Fibroblast of skin of left quadriceps (primary cell): ENCODE measurements at places on chromosomes 6 and 20.
A peak's percentile ranks its signal among the peaks of the same experiment; 100 is the strongest.

- DNase-seq: no peak
Measured at GRCh38 chr20:49636447-49636846, 68.5 kb upstream of the PTGIS start.

- no peak for DNase-seq
Measured at GRCh38 chr6:127206531-127207095, 60.1 kb upstream of the RNF146 start.

DNA sequence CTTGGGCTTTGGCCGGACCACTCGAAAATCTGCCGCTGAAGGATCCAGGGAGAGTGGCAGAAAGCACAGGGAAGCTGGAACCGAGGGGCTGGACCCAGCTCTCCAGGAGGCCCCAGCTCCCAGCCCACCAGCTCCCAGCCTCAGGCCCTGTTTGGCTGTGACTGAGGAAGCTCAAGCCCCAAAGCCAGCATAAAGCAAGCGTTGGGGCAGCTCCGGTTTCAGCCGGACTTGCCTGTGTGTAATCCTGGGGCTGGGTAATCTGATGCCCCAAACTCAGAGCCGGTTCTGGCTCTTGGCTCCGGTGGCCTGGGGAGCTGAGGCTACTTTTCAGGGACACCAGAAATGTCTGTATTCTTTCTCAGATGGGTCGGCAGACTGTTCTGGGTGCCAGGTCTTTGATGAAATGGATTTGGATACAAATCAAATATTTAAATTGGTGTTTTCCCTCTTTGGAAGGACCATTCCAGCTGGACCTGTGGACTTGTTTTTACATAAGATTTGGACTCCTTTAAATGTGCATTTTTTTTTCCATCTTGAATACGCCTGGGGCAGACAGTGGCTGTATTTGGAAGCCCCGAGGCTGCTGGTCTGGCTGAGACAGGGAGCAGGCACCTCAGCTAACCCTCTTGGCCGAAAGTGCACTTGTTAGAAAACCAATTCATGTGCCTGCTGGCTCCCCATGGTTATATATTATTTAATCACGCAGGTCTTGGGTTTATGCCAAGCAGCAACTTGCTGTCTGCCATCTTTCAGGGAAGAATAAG lies 29.7 kb downstream of the RPP40 start:
- DNase-seq: peak; percentile 17

DNA sequence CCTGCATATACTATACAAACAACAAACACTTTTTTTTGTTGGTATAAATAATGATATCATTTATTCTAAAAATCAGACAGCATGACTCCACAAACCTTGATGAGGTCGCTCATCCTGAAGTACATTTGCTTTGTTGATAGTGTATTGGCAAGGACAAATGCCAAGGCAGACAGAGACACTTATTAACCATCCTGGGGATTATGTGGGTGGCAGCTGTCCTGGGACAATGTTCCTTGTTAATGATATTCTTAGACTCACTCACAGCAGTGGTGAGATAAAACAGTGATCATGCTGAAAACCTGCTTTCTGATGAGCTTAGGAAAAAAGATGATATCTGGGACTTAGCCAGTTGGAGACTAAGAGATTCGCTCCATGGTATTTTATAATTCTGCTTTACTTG lies 85.4 kb upstream of the OGFRL1 start:
- DNase-seq: no peak

DNA sequence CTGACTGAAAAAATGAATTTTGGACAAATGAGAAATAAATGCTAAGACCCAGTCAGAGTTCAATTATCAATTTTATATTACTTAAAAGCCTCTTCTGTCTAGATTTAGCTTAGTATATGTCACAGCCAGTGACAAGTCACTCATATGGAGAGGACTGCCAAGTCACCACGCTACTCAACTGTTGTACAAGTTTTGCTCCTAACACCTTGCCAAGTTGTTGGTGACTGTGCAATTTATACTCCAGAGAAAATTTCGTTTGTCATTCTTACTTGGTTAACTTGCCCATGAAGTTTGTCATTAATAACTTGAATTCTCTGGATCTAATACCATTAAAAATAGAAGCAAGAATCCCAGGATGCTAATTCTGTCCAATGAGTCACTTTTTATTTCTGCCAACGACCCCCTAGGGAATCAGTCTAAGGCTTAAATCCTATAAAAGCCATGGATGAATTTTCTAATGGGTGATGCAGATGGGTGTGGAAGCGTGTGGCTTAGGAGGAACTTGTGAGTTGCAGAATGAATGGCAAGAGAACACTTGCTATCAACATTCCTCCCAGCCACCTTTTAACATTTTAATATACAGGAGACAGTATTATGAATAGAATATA lies 30.4 kb upstream of the FBXO30 start:
- DNase-seq: no peak

DNA sequence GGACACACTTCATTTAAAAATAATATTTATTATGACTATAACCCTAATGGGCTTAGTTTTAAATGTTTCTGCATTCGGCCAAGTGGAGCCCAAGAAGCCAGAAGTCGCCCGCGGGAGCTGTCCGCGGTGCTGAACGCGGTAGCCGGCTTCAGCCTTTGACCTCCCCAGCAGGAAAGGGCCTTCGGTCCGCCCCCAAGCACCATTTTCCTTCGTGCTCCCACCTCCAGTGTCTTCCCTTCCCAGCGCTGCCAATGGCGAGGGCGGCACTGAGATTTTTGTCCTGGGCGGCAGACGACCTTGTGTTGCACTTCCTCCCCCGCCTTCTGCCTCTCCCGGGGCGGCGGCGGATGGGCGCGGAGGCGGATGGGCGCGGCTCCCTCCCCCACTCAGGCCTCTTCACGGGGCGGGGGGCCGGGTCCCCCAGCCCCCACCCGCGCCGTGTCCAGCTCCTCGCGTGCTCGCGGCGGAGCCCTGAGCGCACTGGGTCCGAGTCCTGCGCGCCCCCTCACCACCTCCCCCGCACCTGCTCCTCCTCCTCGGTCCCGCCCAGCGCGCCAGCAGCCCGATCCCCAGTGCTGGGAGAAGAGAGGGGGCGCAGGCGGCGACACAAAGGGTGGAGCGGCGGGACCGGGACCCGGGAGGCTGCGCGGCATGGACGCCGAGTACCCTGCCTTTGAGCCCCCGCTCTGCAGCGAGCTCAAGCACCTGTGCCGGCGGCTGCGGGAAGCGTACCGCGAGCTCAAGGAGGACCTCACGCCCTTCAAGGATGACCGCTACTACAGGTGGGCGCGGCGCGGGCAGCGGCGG lies 23.6 kb upstream of the TMEM181 start:
- peak; percentile 26 for DNase-seq

DNA sequence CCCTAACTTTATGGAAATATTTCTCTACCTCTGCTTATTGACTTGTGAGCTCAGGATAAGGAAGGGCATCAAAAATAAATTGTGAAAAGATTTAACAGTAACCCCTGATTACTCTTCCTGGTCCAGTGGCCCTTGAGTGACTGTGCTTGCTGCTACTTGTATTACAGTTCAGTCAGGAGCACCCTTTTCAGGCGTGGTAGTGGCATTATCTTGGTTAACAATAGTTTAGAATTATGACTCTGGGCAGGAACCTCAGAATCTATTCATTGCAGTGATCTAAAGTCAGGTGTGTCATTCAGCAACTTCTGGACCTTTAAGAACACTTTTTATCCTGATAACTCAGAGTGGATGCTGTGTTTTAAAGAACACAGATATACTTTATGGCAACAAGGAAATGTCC lies 43.4 kb downstream of the FAM135A start:
- no peak for DNase-seq

GRCh38 chr6:39980839-39981580 lies 46.7 kb upstream of the MOCS1 start:
- DNase-seq: peak; percentile 15

GRCh38 chr6:114747995-114748625 lies 405.3 kb upstream of the HS3ST5 start:
- DNase-seq: peak; percentile 20

DNA sequence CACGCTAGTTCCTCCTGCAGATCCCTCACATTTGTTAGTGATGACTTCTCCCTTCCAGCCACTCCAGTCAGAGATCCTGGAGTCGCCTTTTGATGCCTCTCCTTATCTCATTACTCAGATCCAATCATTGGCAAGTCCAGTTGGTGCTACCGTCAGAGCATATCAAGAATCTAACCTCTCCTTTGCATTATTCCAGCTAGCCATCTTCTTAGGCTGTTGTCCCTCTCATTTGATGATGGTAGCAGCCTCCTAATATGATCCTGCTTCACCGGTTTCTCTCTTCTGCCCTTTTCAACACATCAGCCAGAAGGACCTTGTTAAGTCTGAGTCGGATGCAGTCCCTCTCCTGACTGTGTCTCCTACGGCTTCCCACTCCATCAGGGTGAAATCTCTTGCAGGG lies 305.6 kb downstream of the THBS2 start:
- no peak for DNase-seq

GRCh38 chr6:25504661-25505060 lies 147.4 kb upstream of the SCGN start:
- DNase-seq: no peak
